ENCODE measurements at places on chromosomes 6 and 20.
A peak's percentile ranks its signal among the peaks of the same experiment; 100 is the strongest.

DNA sequence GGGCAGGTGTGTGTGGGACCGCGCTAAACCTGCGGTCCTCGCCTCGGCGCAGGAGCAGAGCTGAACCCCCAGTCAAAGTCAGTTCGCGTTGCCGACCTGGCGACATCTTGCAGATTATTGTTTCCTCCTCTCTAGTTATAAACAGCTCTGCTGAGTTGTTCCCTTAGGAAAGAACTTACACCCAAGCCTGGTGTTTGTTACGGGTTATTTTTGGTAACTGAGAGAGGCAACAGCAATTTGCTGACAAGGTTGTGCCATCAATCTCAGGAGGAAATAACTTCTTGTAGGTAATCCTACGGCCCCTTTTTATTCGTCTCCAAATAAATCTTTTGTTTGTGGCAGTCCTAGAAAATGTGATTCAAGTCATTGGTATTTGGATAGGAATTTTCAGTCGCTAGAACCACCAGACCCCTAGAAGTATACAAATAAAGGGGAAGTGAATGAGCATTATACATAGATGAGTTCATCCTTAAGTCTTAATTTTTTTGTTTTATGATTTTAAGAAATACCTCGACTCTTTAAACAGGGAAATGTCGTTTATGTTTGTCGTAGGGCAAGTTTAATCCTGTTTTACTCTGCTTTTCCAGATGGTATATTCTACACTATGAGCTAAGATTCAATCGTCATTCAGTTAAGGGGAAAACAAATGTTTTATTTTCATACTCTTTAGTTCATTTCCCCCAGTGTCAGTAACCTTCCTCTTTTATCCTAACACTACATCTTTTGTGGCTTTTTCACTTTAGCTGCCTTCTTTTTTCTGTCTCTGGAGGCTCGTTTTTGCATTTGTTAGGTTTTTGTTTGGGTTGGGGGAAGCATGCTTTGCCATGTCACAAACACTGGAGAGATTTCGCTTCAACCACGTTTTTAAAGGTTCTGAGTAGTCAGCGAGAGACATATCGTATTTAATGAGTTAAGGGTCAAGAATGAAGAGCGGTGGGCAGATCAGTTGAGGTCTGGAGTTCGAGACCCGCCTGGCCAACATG, 1.2 kb downstream of the PM20D2 start:
- peak; percentile 21 for DNase-seq

DNA sequence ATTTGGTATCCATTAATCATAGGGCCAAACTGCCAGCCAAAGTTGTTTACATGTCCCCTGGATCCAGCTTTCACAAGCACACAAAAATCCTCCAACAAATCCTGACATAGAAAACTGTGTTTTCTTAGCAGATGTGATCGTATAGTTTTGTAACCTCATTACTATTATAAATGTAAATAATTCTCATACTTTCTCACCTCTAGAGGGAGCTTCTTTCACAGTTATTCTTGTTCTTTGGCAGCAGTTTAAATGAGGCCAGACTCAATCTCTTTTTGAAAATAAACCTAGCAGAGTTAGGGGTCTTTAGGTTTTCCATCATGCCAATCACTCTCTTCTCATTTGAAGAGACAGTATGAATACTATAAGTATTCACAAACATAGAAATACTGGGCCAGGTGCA, 17.0 kb upstream of the ZNF318 start:
- DNase-seq = no peak

- no peak for DNase-seq
These were observed 290.5 kb upstream of the MANEA start for GRCh38 chr6:95286874-95287273.

- no peak for DNase-seq
These were observed 28.0 kb upstream of the PTGIS start for GRCh38 chr20:49595811-49596561.

GRCh38 chr6:165186041-165186440, 123.4 kb downstream of the C6orf118 start:
- no peak for DNase-seq

DNA sequence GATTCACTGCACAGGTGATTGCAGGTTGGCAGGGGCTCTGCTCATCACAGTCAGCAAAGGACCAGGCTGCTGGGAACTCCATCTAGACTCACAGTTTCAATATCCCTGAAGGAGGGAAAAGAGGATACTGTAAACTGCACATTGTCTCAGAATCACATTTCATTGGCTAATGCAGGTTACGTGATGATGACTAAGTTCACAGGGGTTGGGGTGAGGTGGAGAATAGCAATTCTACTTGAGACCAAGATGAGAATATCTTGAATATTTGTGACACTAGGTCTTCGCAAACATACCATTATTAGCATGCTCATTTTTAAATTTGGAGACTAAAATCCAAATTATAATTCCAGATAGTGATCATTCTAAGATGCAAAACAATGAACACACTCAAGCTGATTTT, 208.5 kb upstream of the CITED2 start:
- no peak for DNase-seq

- DNase-seq = no peak
These were observed 47.3 kb downstream of the PFDN4 start for GRCh38 chr20:54255157-54255556.

GRCh38 chr20:12243327-12243726, 325.6 kb downstream of the BTBD3 start:
- DNase-seq = peak; percentile 7

- no peak for DNase-seq
These were observed 5.6 kb upstream of the NKAIN4 start for GRCh38 chr20:63259734-63260460.

- DNase-seq = no peak
These were observed 1.4 kb downstream of the NRN1 start for GRCh38 chr6:6005051-6006005.

DNA sequence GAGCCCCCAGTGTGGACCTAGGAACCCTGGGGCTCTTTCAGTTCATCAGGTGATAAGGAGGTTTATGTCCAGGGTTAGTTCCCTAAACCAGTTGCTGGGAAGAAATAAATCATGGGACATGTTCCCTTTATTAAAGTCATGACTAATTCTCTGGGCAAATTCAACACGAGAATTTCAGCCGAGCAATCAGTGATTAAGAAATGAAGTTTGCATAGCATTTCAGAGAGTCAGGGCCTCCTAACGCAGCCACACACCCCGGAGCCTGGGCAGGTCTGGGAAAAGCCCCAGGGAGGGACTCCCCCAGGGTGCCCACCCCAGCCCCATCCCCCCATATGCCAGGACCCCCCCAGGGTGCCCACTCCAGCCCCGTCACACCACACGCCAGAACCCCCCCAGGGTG, 20.1 kb downstream of the SLCO4A1 start:
- DNase-seq = no peak

- DNase-seq = no peak
These were observed 3.0 kb downstream of the THBS2 start for GRCh38 chr6:169250660-169251059.

DNA sequence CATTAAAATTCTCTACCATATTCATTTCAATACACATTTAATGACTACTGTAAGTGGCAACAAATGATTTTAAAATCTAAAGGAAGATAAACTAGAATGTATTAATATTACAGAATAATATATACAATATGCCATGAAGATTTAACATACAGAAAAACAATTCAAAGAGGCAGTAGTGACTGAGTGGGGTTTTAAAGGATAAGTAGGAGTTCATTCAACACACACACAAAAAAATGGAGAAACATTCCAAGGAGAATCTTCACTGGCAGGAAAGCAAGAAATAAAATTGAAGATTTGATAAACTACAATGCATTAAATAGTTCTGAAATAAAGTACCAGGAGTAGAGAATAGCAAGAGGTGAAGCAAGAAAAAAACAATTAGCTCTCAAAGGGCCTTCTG, 215.1 kb downstream of the IBTK start:
- no peak for DNase-seq

GRCh38 chr6:167948716-167949115, 48.8 kb upstream of the KIF25 start:
- DNase-seq = no peak

GRCh38 chr6:34130862-34131261, 15.0 kb downstream of the GRM4 start:
- no peak for DNase-seq

- no peak for DNase-seq
These were observed 63.0 kb downstream of the MAP3K7 start for GRCh38 chr6:90523779-90524310.

- no peak for DNase-seq
These were observed 48.2 kb upstream of the TENT5A start for GRCh38 chr6:81800666-81801065.

GRCh38 chr6:162957062-162957461, 229.3 kb downstream of the PACRG start:
- DNase-seq = no peak

DNA sequence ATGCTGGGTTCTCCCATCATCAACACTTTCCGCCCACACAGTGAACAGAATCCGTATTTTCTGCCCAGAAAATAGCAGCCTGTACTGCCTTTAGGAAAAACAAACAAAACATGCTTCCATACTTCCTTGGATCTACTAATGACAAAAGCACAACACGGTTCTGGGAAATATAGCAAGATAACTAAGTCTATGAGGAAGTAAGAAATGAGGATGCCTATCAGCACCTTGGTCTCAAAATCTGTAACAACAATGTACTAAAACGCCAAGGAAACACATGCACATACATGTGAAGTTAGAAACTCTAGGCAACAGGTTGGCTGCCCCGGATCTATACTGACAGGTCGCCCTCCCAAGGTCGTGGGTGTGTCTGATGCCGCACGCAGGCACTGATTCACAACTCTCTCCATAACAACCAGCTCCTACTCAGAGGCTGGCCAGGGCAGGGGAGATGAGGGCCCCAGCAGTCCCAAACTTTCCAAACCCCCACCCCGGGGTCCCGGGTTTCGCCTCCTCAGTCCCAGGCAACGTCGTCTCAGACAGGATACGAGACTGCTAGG, 710 bp downstream of the BTBD9 start:
- no peak for DNase-seq

DNA sequence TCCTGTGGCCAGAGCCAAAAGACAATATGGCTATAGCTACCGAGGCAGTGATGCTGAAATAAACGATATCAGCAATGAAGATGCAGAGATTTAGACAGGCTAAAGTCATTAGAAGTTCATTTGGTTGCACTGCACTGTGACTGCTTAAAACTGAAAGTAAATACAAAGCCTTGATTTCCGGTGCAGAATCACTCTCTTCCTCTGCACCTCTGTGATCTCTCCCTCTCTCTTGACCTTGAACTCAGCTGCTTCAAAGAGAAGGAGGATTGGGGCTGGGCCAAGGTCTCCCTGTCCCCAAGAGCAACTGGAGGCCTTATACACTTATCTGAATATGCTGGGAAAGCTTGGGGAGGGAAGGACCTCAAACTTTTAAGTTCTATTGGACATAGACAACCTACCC, 34.6 kb upstream of the SPACA1 start:
- DNase-seq = no peak

DNA sequence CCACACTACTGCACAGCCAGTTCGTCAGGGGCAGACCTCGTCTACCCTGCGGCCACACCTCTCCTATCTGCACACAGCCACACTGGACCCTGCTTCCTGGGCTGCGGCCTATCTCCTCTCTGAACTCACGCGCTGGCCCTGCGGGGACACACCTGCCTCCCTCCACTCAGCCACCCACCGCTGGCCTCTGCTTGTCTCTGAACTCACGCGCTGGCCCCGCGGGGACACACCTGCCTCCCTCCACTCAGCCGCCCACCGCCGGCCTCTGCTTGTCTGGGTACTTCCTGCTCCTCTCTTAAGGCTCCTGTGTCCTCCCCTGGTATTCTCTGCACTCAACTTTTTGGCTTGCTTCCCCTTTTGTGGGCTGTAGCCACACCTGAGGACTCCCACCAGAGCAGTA, 52.3 kb downstream of the HUS1B start:
- no peak for DNase-seq

GRCh38 chr6:20416567-20417345, 15.1 kb downstream of the E2F3 start:
- DNase-seq = no peak

DNA sequence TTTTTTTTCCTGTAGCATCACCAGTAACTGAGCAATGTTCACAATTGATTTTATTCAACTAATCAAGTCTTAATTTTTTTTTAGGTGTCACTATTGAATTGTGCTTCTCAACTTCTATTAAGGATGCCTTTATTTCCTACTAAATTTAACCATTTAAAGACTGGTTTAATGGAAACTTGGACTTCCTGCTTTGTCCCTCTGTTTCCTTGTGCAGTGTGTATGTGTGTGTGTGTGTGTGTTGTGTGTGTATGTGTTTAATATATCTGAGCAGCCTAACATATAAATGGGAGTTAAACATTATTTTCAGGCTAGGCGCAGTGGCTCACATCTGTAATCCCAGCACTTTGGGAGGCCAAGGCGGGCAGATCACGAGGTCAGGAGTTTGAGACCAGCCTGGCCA, 1.8 kb downstream of the SERPINB6 start:
- no peak for DNase-seq

GRCh38 chr6:36019167-36019566, 5.3 kb downstream of the SLC26A8 start:
- no peak for DNase-seq

DNA sequence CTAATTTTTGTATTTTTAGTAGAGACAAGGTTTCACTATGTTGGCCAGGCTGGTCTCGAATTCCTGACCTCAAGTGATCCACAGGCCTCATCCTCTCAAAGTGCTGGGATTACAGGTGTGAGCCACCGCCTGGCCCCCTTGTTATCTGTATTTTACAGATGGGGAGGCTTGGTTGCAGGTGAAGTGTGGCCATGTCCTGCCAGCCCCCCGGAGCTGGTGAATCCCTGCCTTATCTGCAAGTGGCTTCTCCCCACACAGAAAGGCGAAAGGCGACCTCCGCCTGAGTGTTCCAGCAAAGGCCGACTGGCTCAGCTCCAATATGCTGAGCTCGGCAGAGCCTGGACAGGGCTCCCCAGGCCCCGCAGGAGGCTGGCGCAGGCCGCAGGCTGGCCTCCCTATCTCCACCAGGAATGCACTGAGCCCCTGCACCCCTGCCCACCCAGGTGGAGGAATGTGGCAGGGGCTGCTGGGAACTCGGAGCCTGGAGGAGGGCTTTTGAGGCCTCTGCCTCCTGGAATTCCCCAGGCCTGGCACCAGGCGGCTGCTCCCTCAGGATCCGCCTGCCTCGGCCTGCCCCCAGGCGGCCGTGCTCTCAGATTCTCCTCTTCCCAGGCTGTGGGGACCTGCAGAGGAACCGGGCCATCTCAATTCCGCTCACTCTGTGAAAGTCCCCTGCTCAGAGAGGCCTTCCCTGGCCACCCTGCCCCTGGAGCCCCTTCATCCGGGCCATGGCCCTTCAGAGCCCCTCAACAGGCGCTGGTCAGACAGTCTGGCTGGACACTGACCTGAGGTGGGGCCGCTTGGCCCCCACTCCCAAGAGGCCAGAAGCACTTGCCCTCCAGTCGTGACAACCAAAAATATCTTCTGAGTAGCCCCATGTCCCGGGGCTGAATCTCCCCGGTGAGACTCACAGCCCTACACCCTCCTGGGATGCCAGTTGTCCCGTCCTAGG, 9.3 kb upstream of the LAMA5 start:
- DNase-seq = peak; percentile 59

Measured in body of pancreas (tissue), 4 donors.